HuH-7 (cell line): ENCODE measurements at places on chromosomes 7 and 10.

DNA sequence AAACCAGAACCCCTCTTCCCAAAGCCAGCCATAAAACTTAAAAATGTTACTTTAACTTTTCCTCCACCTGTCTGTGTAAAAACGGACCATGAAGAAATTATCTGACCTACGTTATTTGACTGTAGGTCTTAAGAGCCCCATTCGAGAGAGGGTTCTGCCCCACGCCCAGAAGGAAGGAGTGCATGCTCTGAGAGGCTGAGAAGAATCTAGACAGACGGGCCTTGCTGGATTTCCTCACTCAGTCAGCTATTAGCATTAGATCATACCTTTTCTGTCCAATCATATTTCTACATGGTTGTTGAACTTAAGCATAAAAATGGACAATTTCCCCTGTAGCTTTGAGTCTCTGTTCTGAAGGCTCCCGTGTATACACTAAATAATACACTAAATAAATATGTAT, 38.1 kb upstream of the WDR11 start:
- no peak for DNase-seq

DNA sequence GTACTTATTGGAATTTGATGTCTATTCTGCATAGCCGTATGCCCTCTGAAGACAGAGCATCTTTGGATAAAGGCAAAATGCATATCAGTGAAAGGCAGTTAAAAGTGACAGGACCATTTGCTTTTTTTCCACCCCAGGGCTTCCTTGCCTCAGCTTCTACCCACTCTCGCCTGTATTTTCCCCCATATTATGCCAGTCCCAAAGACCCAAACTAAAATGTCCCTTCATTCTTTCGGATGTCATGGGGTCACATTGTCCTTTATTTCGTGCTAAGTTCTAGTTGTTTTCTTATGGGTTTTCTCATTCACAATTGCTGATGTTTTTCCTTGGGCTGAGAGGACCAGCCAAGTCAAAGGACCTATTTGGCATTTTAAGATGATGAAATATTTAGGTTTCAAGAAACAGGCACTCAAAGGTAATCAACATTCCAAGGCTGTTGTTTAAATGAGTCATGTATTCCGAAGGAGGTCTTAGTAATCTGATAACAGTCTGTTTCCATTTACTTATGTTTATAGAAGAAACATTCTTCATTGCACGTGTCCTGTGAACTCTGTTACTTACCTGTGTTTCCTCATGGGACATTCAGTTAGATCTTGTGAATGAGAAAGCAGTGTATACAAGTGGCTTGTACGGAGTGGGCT, 74.1 kb downstream of the DNAH11 start:
- no peak for DNase-seq

DNA sequence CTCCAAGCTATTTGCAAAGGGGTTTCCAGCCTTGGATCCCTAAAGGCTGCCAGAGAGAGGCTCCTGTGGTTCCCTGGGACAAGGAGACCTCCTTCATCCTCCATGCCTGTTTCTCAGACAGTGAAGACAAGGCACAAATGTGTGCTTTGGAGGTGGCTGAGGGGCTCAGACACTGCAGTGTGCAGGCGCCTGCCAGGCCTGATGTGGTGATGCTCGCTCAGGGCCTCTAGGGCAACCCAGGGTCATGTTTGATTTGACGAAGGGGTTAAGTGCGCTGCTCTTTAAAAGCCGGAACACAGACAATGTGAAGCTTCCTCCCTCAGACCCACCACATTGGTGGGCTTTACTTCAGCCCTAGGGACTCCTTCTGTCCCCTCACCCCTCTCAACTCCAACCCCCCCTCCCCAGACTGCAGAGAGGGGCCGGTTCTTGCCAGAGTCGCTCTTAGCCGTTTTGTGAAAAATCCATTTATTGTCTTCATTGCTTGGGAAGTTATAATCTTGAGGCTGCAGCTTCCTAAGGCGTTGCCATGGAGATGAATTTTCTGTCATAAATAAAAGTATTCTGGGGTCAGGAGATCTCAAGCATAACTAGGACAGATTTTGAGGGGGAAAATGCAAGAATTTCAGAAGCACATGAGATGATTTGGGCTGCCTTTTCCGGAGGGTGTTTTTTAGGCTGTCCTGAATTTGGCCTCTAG, 35.8 kb downstream of the PDGFA start:
- no peak for DNase-seq

DNA sequence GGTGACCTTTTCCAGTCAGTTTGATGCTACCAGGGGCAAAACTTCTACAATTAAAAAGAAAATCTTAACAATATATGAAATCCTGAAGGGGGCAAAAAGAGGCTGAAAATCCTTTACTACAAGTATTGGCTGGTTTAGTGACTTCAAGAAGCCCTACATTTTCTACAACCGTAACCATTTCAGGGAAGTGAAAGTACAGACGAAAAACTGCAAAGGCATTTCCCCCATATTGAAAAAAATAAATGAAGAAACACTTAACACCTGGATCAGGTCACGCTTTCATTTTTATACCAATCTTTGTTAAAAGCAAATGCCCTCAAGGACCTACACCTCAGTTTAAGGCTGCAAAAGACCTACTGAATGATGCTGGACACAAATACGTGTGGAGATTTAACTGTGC, 38.6 kb downstream of the IL6 start:
- DNase-seq = no peak

DNA sequence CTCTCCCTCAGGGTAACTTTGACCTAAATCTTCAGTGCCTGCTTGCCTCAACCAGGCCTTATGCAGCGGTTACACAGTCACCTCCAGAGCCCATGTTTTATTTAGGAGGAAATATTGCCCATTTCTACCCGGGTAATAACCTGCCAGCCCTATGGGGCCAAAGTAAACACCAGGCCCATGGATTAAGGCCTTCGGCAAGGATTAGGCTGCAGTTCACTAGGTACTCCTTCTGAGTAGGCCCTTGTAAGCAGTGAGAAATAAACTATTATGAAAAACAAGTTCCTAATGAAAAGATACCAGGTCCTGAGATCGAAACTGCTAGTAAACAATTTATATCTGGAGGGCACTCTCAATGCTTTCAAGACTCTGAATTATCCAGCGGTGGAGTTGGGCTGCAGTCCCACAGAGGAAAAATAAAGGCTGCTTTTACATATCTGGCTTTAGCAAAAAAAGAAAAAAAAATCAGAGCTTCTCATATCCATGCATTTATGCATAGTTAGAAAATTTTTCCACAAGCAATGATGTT, 3.7 kb upstream of the HOXA10 start:
- no peak for DNase-seq

- DNase-seq = no peak
These were observed 180.5 kb upstream of the CTBP2 start for GRCh38 chr10:125340903-125341302.

- DNase-seq = no peak
These were observed 175.5 kb upstream of the ITGB1 start for GRCh38 chr10:33133557-33133956.

DNA sequence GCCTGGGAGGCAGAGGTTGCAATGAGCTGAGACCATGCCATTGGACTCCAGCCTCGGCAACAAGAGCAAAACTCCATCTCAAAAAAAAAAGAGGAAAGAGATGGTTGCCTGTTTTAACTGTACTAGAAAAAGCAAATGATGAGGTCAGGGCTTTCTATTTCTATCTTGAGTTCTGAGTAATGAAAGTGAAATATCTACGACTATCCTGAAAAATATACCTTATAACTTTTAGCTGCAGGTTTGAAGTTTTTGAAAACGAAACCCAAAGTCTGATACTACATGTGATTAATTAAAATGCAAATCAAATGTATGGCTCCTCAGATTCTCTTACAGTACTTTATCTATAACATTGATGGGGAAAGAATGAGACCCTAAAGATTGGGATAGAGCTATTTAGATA, 636.2 kb upstream of the LRRN3 start:
- no peak for DNase-seq

- DNase-seq = no peak
These were observed 499.4 kb downstream of the AUTS2 start for GRCh38 chr7:70097645-70098044.

- no peak for DNase-seq
These were observed 13.1 kb downstream of the PHTF2 start for GRCh38 chr7:77811516-77812289.

GRCh38 chr10:116268976-116269375, 4.0 kb downstream of the GFRA1 start:
- DNase-seq = no peak

GRCh38 chr7:119733127-119733879, 539.7 kb upstream of the KCND2 start:
- no peak for DNase-seq
